ENCODE measurements at places on chromosomes 16 and 17. TPM values are rescaled to one million over a fixed set of nuclear protein-coding genes. Genes with fewer than 3 reads are reported as not detected.

DNA sequence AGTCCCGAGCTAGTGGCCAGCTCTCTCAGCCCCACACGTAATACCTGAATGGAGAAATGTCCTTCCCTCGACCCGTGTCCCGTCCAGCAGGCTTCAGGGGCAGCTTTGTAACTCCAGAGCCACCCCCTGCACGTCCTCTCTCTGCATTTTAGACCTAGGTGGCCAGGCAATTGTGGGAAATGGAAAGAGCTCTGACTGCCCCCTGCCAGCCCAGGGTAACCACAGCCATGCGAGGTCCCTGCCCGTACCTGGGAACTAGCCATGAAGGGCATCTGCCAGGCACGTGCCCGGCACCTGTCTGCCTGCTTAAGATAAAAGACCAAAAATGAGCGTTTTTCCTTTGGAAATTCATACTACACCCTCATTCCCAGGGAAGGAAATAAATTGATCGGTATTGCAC, 9.2 kb downstream of the MAPK8IP3 start:
- DNase-seq: no peak

DNA sequence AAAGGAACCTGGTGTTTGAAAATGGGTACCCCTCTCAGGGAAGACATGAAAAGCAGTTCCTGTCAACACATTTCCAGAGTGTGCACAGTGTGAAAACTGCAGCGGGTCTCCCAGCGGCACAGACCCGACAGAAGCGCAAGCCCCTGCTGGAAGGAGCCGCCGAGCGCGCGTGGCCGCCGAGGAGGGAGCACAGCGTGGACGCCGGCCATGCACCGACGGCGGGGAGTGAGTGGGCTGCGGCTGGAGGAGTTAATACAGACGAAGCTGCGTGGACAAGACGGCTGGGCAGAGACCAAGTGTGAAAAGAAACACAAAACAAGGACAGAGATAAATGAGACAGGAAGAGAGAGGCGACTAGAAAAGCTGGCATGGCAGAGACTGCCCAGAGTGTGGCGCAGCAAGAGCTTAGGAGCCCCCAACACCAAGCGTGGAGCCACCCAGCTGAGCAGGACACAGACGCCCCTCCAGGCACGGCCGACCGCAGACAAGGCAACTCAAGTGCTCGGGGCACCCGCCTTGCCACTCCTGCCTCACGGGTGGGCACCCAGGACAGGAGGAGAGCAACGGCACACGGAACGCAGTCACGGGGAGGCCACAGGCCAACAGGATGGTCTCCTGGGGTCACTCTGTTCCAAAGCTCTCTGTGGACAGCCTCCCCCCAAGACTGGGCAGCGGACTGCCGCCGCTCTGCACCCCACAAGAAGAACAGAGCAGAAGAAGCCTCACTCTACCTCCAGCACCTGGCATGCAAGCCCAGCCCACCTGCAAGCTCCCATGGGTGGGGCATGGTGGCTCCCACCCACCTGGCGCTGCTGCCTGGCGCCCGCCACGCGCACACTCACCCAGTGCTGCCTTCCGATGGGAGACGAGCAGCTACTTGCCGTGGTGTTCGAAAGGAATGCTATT, 16.5 kb downstream of the SLC16A3 start:
- peak; percentile 30 for DNase-seq

- no peak for DNase-seq
Measured at GRCh38 chr17:43327421-43327820, 71.4 kb upstream of the ARL4D start.

DNA sequence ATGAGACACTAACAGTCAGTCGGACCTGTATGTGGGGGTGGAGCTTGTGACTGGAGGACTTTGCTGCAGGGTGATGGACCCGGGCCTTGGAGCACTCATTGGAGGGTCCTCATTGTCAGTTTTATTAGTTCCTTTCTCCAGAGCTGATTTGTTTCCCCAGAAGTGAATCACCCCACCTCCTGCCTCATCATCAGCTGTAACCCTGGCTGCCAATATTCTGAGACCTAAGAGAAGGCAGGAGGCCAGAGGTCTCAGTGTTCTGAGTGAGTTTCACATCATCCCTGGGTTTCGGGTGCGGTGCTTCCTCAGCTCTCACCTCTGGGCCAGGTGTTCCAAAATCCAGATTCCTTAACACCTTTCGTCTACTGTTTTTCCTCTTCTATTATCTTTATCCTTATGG, 49.9 kb upstream of the KIFC3 start:
- DNase-seq: no peak

- no peak for DNase-seq
Measured at GRCh38 chr16:24580665-24581064, 41.3 kb downstream of the RBBP6 start.

DNA sequence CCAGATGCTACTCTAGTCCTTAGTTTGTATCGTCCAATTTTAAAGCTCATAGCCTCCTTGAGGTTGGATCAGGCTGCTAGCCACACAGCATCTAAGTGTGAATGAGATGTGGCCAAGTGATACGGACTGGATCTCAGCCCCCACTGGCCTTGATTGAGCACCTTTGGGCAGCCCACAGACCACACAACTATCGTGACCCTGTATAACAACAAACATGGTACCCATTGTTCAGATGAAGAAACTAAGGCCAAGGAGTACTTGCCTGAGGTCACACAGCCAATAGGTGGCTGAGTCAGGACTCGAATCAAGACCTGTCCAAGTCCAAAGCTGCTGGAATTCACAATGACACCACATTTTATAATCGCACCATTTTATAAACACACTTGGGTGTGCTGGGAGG, 73.0 kb upstream of the IRX3 start:
- no peak for DNase-seq

- DNase-seq: no peak
Measured at GRCh38 chr17:21285164-21286065, 904 bp downstream of the MAP2K3 start.

DNA sequence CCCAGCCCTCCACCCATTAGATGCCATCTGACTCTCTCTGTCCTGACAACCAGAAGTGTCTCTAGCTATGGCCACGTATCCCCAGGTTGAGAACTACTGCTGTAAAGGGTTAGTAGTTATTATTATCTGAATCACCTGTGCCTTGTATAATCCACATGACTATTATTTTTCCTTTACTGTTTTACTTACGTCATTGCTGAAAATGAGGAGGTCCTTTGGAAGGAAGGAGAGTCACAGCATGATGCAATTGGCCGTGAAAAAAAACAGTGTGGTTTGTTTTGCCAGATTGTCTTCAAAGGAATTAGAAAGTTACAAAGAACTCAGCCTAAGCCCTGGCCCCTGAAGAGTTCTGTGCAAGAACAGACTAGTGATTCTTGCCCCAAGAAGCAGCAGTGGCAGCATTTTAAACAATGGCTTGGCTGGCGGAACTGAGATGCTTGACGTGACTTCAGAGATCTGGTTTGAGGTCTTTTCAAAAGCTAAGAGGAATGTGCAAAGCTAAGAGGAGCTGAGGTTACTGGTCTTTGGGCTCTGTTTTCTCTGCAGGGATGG, 413.3 kb upstream of the EEF2KMT start:
- no peak for DNase-seq

DNA sequence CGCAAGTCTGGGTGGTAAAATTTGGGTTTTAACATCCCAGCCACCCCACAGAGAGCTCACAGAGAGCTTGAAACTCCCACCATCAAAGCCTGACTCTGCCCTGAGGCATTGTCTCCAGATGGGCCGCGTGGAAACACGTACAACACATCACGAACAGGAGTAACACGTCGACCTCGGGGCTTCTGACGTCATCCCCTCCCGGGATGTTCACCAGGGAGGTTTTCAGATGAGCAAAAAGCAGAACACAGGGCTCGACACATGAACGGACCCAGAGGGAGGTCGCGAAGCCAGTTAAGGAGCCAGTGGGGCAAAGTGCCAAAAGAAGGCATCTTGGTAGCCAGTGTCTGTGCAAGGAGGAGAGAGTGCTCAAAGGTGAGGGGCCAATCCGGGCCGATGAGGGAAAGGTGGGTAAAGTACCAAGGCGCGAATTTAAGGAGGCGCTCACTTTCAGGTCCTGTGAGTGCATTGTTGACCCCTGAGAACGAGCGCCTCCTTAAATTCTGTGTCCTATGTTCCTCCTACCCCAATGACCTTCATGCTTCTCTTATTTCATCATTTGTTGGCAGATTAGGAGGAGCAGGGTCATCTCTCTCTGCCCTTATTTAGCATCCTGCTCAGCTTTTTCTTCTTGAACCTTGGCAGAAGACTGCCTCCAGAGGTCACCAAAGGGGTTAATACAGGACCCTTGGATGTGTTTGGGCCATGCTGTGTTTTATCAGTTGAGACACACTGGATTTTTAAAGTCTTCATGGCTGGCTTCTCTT, 5.6 kb downstream of the RCVRN start:
- DNase-seq: no peak

TMIGD1 gene
- total RNA-seq: not detected

RAB26 gene
- total RNA-seq: 1.7 TPM

Measured in left ventricle myocardium superior (tissue), 1 donor.